ENCODE measurements at places on chromosomes 2 and 18. TPM values are rescaled to one million over a fixed set of nuclear protein-coding genes. Genes with fewer than 3 reads are reported as not detected.

Gene ADGRF3
- total RNA-seq = 0.23 TPM

Gene LINC00305
- total RNA-seq = not detected

Gene GPR75
- total RNA-seq = 1.8 TPM

Gene CARF
- 1.4 TPM for total RNA-seq

Gene YWHAQ
- 716 TPM for total RNA-seq

Gene TMEM247
- not detected for total RNA-seq

Gene SLC4A5
- total RNA-seq = 0.32 TPM

Gene SPHKAP
- not detected for total RNA-seq

Gene CTLA4
- total RNA-seq = not detected

Gene FAP
- total RNA-seq = 0.16 TPM

All from A549 treated with CORT108297 at 1 μM for 4 hours (cell line).